ENCODE measurements at places on chromosomes 1 and 21. TPM values are rescaled to one million over a fixed set of nuclear protein-coding genes. Genes with fewer than 3 reads are reported as not detected.

Gene RIPPLY3
- not detected for total RNA-seq

DNA sequence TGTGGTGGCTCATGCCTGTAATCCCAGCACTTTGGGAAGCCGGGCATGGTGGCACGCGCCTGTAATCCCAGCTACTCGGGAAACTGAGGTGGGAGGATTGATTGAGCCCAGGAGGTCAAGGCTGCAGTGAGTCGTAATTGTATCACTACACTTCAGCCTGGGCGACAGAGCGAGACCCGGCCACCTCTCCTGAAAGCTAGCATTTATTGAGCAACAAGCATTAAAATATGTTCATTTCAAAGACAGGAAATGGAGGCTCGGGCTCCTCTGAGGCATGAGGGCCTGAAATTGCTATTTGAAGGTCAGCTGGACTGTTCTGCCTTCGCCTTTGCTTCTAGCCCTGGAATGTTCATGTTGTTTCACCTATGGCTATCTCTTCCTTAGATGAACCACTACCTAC is 34.5 kb downstream of the SPATA21 start:
- no peaks in the 10 kb centered on the region for H3K36me3 ChIP-seq
- DNase-seq: no peak
- no peak overlapping the region for H3K27ac ChIP-seq
- H3K4me1 ChIP-seq: peaks cover 9% of the 10 kb centered on the region

- H3K36me3 ChIP-seq: no peaks in the 10 kb centered on the region
- no peaks in the 10 kb centered on the region for H3K4me1 ChIP-seq
- no peak for DNase-seq
- H3K4me3 ChIP-seq: no peak overlapping the region
- H3K27me3 ChIP-seq: peaks cover 4% of the 10 kb centered on the region
These were observed 197.3 kb downstream of the MATN1 start for GRCh38 chr1:30525971-30526651.

Gene FAM72C
- total RNA-seq: 0.22 TPM

GRCh38 chr1:79726321-79726720 is 719.8 kb upstream of the ADGRL4 start:
- H3K36me3 ChIP-seq: no peaks in the 10 kb centered on the region
- H3K27ac ChIP-seq: no peak overlapping the region
- H3K4me3 ChIP-seq: no peak overlapping the region
- no peaks in the 10 kb centered on the region for H3K27me3 ChIP-seq

DNA sequence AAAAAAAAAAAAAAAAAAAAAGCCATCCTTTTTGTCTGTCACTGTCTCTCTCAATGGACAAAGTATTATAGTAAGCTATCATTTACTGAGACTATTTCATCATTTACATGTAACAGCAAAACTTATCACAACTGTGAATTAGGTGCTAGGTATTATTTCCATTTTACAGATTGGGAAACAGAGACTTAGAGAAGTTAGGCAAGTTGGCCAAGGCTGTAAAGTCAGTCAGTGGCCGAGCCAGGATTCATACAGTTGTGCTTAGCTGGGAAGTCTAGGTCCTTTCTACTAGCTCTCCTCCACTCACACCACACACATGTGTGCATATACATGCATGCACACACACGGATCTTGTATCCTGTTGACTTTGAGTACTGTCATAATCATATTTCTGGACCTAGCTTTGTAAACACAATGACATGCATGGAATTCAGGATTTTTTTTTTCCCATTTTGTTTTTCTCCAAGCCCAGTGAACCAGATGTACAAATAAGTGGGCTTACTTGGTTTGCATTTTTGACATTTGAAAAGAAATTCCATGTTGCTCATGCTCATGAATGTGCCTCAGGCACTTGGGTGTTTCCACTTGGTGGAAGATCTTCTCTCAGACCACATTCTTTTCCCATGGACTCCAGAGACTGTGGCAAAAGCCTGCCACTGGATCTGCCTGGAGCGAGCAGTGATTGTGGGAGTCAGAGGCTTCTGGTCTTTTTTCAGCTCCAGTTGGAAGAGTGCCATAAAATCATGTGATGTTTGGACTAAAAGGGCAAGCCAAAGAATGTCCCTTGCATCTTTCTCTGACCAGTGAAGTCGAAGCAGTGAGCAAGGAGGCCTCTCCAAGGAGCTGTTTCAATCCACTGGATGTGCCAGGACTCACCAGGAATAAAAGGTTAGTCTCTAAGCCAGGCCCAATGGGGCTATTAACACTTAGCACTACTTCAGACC is 61.7 kb upstream of the DNAJC6 start:
- H3K4me1 ChIP-seq: no peaks in the 10 kb centered on the region
- no peaks in the 10 kb centered on the region for H3K36me3 ChIP-seq
- H3K27ac ChIP-seq: no peak overlapping the region
- H3K4me3 ChIP-seq: no peak overlapping the region

Gene FALEC
- total RNA-seq: not detected

Gene HJV
- total RNA-seq: not detected

DNA sequence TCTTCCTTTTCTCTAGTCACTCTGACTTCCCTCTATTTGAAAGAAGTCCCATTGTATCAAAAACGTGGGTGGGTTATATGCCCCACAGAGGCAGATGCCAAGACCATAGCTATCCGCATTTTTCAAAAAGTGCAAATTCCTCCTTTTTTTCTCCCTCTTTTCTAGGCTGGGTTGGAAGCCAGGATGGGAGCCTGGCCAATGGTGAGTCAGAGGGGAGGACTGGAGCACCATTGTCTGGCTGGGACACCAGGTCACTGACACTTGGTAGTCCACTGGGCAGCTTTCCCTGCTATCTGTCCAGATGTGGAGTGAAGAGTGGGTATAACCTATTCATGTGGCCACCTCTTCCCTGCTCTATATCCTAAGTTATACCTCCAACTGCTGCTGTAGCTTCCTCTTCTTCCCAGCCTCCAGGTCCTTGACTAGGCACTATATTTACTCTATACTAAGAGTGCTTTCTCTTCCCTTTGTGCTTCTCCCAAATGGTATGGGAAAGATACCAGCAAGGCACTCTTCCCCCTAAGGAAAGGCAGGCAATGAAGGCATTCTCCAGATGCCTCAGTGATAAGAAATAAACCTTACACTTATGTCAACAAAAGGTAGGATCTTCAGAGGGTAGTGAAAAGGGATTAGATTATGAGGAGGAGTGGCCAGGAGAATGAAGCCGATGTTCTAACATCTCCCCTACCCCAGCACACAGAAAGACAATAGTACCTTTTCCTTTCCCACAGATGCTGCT is 12.9 kb downstream of the PI4KB start:
- H3K27me3 ChIP-seq: peaks cover 3% of the 10 kb centered on the region
- no peak overlapping the region for H3K4me3 ChIP-seq

- H3K4me3 ChIP-seq: no peak overlapping the region
- H3K27me3 ChIP-seq: no peaks in the 10 kb centered on the region
These were observed 13.3 kb downstream of the PTP4A2 start for GRCh38 chr1:31924839-31925238.

- no peak overlapping the region for H3K4me3 ChIP-seq
- H3K27ac ChIP-seq: no peak overlapping the region
- peaks cover 9% of the 10 kb centered on the region for H3K36me3 ChIP-seq
- no peaks in the 10 kb centered on the region for H3K27me3 ChIP-seq
These were observed 73.1 kb downstream of the GATAD2B start for GRCh38 chr1:153849487-153850185.

- DNase-seq: no peak
- H3K4me3 ChIP-seq: no peak overlapping the region
- no peaks in the 10 kb centered on the region for H3K27me3 ChIP-seq
- H3K4me1 ChIP-seq: peaks cover 30% of the 10 kb centered on the region
- H3K27ac ChIP-seq: no peak overlapping the region
These were observed 65.2 kb upstream of the LRRC8D start for GRCh38 chr1:89755591-89755990.

- H3K27me3 ChIP-seq: no peaks in the 10 kb centered on the region
- no peak overlapping the region for H3K27ac ChIP-seq
These were observed 1048.0 kb downstream of the PLA2G4A start for GRCh38 chr1:187876775-187877174.

DNA sequence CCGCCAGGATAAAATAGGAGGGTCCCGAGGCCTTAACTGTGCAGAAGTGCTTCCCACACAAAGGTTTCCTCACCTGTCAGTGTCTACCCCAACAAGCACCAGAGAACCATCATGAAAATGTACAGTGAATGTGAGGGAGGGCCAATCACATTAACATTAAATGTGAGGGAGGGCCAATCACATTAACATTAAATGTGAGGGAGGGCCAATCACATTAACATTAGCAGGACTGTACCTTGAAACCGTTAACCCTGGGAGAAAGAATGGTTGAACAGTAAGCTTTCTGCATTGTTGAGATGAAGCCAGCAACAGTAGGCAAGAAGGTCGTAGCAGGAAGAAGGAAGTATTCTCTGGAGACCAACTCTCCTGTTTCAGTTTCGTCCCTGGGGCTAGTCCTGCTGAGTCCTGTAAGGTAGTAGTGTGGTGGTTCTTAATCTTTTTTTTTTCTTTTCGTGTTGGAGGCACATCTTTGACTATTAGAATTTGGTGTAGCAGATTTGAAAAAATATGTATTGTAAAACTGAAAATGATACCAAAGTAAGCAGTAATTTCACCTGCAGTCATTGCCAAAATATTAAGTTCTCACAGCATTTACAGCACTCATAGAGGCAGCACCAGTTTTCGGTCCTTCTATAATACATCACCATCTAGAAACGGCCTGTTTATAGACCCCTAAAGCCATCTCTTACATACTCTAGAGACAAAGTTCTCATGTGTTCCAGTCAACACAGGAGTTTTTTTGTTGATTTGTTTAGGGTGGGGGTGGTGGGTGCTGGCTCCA is 98.6 kb upstream of the PPP2R5A start:
- no peak for DNase-seq
- H3K27ac ChIP-seq: no peak overlapping the region
- H3K27me3 ChIP-seq: peaks cover 6% of the 10 kb centered on the region
- no peaks in the 10 kb centered on the region for H3K36me3 ChIP-seq
- no peaks in the 10 kb centered on the region for H3K4me1 ChIP-seq

Gene GBP4
- not detected for total RNA-seq

GRCh38 chr1:221708987-221709386 is 32.9 kb downstream of the DUSP10 start:
- H3K4me1 ChIP-seq: peaks cover 33% of the 10 kb centered on the region
- H3K36me3 ChIP-seq: peaks cover 9% of the 10 kb centered on the region
- peak; percentile 28 for DNase-seq
- no peak overlapping the region for H3K4me3 ChIP-seq
- peak overlapping the region; percentile 90 for H3K27ac ChIP-seq

DNA sequence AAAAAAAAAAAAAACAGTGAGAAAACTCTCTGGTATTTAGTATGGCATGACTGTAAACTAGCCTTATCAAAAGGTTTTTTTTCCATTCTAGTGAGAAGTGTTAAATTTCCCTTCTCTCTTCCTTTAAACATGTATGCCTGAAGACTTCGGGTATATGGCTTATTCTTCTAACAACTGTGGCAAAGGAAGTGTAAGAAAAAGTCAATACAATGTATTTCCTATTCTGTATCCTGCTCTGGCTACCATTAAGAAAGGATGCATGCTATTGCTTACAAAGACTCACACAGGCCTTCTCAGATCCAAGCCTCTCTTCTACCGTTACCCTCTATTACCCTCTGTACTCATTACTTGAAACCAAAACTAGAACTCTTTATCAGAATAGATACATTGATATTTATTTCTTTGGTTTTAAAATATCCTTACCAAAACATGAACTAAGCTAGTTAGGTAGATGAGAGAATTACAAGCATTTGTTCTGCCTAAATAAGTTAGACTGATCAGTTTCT is 8.4 kb downstream of the CEPT1 start:
- no peaks in the 10 kb centered on the region for H3K27me3 ChIP-seq
- peaks cover 1% of the 10 kb centered on the region for H3K36me3 ChIP-seq
- no peak for DNase-seq
- H3K4me3 ChIP-seq: no peak overlapping the region
- H3K4me1 ChIP-seq: no peaks in the 10 kb centered on the region
- no peak overlapping the region for H3K27ac ChIP-seq

Gene RASAL2
- 12.4 TPM for total RNA-seq

GRCh38 chr21:15839026-15839425 is 109.2 kb downstream of the USP25 start:
- H3K27ac ChIP-seq: no peak overlapping the region
- H3K27me3 ChIP-seq: no peaks in the 10 kb centered on the region
- H3K4me3 ChIP-seq: no peak overlapping the region
- no peaks in the 10 kb centered on the region for H3K4me1 ChIP-seq
- no peak for DNase-seq

Gene PODN
- 3.1 TPM for total RNA-seq

- H3K27me3 ChIP-seq: peaks cover 14% of the 10 kb centered on the region
- H3K4me3 ChIP-seq: peak overlapping the region; percentile 52
- no peak for DNase-seq
- no peaks in the 10 kb centered on the region for H3K36me3 ChIP-seq
These were observed 16.1 kb downstream of the NOC2L start for GRCh38 chr1:942864-943533.

Data from glutamatergic neuron (in vitro differentiated cells).